ENCODE measurements at places on chromosomes 2 and 18.

DNA sequence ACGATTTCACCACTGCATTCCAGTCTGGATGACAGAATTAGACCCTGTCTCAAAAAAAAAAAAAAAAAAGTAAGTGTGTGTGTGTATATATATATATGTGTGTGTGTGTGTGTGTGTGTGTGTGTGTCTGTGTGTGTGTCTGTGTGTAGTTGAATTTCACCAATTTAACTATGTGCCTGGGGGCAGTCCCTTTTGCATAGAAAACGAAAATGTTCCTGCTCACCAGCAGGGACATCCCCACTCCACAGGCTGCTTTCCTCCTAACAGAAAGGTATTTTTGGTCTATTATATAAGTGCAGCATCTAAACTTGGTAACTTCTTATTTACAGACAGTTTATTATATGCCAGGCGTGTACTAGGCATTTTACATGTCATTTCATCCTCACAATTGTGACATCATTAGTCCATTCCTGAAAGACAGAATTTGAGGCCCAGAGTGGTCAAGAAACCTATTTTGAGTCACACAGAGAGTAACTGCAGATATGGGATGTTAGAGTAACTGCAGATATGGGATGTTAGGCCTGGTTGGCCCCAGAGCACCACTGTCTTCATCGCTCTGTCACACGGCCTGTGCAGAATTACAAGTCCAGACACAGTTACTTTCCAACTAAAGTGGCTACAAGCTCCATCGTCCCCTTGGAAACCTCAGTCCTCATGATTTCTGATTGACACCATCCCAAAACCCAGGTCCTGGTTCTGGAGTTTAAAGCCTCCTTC is 9.3 kb upstream of the TTL start:
- no peak for DNase-seq

DNA sequence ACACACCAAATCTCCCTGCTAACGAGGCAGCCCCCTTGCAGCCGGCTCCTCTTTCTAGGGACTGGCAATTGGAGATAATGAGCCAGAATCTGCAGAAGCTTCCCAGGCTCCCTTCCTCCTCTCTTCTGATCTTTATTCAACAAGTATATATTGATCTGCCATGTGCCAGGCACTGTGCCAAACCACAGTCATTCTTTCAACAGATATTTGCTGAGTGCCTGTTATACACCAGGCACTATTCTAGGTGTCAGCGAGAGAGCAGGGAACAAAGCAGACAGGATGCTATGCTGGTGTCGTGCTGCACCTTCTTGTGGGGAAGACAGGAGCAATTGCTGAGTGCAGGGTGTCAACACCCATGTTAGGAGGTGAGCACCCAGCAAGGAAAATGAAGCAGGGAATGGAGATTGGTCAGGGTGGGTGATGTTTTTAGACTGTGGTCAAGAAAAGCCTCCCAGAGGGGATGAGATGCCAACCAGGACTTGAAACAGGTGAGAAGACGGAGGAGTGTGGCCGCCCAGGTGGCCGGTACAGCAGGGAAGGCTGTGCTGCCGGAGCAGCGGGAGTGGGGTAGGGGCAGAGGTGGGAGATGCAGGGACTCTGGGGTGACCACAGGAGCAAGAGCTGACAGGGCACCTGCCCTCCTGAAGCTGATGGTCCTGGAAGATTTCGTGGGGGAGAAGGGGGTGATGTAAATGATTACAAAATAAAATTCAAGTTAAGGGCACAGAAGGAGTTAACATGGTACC is 307.6 kb upstream of the RAB12 start:
- DNase-seq = no peak

DNA sequence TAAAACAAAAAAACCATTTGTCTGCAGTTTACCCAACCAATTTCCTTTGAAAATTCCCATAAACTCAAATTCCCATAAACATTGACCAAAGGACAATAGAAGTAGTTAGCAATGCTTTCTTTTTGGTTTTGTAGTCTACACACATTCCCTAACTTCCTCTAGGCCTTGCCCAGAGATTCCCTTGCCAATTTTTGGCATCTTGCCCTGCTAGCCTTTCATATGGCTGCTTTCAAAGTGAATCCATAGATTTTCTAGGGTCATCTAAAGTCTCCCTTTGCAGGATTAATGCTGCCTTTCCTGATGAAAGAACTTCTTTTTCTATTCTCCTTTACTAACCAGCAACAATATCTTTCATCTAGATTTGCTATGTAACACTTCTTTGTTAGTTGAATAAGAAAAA is 33.4 kb downstream of the THSD7B start:
- DNase-seq = no peak

GRCh38 chr2:96625571-96626552 is 12.2 kb downstream of the KANSL3 start:
- DNase-seq = no peak

GRCh38 chr2:8539743-8540551 is 141.9 kb upstream of the ID2 start:
- DNase-seq = peak; percentile 90

DNA sequence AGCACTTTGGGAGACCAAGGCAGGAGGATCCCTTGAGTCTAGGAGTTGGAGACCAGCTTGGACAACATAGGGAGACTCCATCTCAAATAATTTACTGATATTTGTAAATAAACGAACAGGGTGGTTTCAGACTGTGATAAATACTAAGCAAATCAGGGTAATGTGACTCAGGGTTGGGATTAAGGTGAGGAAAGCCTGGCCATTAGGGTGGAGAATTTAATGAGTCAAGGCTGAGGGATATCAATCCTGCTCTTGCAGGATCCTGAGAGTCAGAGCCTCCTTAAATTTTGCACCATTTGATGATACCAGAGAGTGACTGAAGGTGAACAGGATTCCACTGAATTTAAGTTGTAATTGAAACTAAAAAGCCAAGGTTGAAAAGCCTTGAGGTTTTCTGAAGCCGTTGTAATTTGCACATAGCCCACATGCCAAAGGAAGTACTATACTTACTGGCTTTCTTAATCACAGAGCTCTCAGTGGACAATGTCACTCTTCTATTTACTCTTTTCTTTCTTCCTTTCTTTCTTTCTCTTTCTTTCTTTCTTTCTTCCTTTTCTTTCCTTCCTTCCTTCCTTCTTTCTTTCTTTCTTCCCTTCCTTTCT is 28.6 kb upstream of the AP1S3 start:
- no peak for DNase-seq

DNA sequence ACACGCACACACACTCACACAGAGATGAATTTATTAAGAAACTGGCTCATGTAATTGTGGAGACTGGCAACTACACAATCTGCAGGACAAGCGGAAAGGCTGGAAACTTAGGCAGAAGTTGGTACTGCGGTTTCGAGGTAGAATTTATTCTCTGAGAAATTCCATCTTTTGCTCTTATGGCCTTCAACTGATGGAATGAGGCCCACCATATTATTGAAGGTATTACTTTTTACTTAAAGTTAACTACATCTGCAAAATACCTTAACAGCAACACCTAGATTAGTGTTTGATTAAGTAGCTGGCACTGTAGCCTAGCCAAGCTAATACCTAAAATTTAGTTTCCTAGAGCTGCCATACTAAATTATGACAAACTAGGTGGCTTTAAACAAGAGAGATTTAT is 384.0 kb upstream of the UBE2E3 start:
- no peak for DNase-seq

DNA sequence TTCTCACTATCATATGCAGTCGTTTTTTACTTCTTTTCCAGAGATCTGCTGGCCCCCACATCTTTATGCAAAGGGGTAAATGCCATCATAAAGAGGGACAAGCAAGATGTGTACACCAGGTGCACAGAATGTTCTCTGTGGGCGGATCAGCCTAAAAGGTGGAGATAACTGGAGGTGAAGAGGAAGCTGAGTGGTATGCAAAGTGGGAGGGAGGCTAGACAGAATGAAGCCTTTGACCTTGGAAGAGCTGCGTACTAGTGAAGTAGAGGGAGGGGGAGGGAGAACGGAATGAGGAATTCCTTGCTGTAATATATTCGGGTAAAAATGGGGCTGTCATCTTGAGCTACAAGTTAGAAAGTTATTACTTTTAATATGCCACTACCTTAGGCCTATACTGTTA is 287.5 kb upstream of the VRK2 start:
- no peak for DNase-seq

GRCh38 chr2:160868891-160869290 is 291.3 kb upstream of the TANK start:
- no peak for DNase-seq

- no peak for DNase-seq
These were observed 16.5 kb upstream of the GPR155 start for GRCh38 chr2:174503161-174503809.

- no peak for DNase-seq
These were observed 130.1 kb downstream of the SMAD7 start for GRCh38 chr18:48820483-48821250.

DNA sequence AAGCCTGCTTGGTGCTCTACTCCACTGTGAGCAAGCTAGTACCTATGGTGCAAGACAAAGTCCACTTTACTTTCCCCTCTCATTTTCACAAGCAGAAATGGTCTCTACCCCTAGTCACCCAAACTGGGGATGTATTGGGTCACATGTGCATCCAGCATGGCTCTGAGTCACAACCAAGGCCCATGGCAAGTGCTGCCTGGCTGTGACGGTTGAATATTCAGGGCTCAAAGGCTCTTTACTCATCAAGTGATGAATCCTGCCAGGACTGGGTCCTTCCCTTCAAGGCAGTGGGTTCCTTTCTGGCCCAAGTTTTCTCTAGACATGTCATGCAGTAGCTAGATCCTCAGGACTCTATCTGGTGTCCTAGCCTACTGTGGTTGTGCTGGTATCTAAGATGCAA is 311.5 kb downstream of the DLGAP1 start:
- DNase-seq = no peak

GRCh38 chr2:141118836-141119235 is 1012.0 kb downstream of the LRP1B start:
- DNase-seq = no peak

GRCh38 chr18:28041366-28041765 is 135.6 kb downstream of the CDH2 start:
- no peak for DNase-seq

DNA sequence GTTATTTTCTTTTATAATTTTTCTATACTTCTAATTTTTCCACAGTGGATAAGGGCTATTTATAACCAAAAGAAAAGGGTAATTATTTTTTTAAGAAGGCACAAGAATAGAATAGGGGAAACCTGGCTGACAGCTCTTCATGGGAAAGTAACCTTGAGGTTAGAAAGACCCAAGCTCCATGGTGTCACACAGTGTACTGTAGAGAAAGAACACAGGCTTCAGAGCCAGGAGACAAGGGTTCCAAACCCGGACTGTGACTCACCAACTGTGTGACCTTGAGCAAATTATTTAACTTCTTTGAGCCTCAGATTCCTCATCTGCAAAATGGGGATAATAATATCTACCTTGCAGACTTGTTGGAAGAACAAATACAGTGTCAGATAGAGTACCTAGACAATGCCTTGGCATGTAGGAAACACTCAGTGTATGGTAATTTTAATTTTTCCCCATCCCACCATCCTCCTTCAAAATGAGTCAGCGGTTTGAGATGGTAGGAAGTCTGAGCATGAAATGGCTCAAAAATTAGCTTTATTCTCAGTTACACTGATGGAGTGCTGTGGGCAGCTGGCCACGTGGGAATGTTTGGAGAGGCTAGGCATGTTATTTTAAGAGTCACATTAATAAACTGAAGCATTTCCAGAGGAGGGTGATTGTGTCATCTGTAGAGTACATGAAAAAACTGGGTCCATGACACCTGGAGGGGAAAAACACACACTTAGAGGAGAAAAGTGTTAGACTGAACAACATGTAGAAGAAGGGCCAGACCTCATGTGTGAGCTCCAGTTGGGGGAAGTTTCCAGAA is 36.7 kb downstream of the TMEM37 start:
- no peak for DNase-seq

DNA sequence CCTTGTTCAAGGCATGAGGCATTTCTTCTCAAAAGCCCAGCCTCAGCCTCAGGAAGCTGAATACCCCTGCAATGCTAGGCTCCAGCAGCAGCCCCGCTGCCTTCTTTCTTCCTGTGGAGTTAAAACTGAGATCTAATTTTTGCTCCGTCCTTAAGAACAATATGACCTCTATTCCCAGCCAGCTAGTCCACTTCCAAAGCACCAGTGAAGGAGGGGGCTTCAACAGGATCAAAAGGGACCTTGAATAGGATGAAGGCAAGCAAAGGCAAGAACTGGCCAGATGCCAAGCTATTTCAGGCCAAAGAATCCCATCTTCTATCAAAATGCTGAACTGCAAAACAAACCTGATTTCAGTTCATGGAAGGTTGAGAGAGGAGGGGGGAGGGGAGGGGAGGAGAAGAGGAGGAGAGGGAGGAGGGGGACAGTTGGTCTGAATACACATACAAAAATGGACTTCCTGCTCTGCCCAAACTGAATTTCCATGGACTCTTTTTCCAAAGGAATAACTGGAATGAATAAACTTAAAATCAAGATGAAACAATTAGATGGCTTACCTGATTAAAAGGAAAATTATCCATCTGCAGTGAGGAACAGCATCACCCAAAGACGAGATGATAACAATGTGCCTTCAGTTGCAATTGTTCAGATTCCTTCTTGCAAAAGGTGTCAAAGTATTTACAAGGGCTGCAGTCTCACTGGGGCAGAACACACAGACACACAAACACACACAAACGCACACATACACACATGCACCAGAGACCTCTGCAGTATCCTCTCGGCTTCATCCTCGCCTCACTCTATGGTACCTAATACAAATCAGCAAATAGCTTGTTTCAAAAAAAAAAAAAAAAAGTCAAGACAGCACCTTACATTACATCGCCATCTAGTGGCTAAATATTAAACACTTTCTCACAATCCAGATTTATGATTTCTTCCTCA is at the start of gene SCN1A:
TSS of gene SCN1A (minus strand) at position 804 of the 939 bp plus-strand sequence. CDS start 54,399 bp downstream, outside the sequence.
- DNase-seq = no peak

GRCh38 chr2:231737761-231738160 is 29.4 kb downstream of the PTMA start:
- no peak for DNase-seq

GRCh38 chr2:201116959-201117734 is 1.2 kb downstream of the CFLAR start:
- peak; percentile 73 for DNase-seq

DNA sequence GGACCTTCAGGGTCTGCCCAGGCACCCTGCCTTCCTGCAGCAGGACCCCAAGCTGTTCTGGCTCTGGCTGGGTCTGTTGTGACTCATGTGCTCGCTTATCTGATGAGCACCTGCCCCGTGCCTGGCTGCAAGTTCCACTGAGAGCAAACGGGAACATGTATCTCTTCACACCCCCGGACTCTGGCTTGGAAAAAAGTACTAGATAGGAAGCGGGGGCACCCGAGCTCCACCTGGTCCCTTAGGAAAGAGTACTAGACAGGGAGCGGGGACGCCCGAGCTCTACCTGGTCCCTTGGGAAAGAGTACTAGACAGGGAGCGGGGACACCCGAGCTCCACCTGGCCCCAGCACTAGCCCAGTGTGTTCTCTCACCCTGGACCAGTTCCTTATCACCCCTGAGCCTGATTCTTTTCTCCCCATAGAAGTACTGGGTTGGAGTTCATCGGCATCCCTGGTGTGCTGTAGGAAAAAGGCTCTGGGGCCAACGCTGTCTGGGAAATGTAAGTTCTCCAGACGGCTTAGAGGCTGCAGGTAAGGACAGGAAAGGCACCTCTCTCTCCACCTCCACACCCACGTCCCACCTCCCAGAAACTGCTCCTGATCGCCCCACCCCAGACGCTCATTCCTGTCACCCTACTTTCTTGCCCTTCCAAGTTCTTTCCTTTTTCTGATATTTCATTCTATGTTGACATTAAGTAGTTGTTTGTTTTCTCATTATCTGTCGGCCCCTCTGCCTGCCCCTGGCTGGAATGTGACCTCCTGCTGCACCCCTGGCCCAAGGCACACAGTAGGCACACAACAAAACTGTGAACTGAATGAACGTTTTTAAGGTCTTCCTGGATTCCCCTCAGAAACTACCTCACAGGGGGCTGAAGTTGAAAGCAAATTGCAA is 40.2 kb downstream of the HDAC4 start:
- no peak for DNase-seq

- DNase-seq = no peak
These were observed 54.4 kb upstream of the SOS1 start for GRCh38 chr2:39175026-39175812.
